Effector memory CD4-positive, alpha-beta T cell (primary cell): ENCODE measurements at places on chromosomes 3 and 15.

GRCh38 chr3:34073111-34073510 is 274.7 kb downstream of the PDCD6IP start:
- DNase-seq = no peak

DNA sequence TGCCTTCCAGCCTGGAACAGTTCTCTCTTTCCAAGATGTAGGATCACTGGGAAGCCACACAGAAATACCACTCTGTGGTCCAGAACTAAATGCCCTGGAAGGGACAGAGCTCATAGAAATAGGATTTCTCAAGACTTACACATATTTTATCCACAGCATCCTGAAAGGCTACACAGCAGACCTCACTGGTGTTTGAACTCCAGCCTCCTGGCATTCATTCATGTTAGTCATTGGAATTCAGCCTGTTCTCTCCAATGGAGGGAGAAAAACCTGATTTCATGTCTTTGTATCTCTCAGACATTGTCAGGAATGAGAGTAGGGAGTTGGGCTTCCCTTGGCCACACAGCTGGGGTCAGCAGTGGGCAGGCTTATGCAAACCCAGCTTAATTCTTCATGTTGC is 121.1 kb upstream of the PPP2R3A start:
- DNase-seq = no peak

DNA sequence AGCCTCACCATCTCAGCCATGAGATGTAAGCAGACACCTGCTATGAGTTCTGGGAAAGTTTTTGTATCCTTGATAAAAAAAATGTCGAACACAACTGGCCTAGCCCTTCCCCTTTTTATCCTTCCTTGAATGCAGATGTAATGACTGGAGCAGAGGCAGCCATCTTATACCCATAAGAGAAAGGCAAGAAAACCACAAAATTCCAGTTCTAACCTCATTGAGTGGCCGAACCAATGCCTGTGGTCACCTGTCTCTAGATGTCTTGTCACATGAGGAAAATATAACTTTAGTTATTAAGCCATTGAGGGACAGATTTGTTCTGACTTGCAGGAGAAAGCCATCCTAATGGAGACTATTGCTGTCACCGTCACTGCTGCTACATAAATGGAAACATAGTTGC is 80.4 kb upstream of the SLC6A6 start:
- no peak for DNase-seq

GRCh38 chr3:151201051-151201730 is 1.8 kb downstream of the GPR171 start:
- no peak for DNase-seq

DNA sequence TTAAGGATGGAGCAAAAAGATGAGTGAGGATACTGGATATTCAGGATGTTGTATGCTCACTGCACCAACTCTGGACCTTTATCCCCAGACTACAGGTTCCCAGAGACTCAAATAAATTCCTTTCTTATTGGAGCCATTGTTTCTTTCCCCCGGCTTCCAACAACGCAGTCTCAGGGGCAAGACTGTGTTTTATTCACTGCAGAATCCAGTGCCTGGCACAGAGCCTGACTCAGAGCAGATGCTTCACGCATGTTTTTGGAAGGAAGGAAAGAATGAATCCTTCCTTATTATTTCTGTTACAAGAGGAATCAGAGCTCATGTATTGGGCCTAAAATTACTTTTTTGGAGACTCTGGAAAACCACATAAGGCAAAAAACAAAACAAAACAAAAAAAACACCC is 96.0 kb upstream of the VGLL4 start:
- no peak for DNase-seq

- DNase-seq = no peak
Observed at GRCh38 chr3:136620436-136620835, 131.7 kb downstream of the STAG1 start.

- DNase-seq = no peak
Observed at GRCh38 chr3:11618904-11619303, 24.8 kb downstream of the VGLL4 start.

DNA sequence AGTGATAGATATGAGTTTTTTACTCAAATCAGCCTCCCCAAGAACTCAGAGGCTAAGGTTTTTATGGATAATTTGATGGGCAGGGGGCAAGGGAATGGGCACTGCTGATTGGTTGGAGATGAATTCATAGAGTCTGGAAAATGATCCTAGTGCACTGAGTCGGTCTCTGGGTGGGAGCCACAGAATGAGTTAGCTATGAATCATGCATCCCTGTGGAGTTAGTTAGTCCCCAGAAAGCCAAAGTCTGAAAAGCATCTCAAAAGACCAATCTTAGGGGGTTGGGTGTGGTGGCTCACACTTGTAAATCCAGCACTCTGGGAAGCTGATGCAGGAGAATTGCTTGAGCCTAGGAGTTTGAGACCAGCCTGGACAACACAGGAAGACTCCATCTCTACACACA is 516.1 kb downstream of the AGBL1 start:
- no peak for DNase-seq

DNA sequence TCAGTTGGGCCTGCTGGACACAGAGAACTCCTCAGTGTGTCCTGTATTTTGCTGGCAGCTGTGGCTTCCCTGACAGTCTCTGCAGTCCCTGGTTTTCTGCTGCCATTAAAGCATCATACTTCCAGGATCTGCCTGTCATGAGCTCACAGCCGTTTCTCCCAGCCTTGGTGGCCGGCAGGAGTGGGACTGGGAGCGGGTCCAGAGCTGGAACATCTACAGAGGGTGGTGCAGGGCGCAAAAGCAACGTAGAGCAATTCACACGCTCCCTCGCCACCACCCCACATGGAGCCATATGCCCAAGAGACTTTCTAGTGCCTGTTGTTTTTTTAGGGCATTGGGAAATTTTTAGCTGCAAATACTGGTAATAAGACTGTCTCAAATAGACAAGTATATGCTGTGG is 33.6 kb downstream of the ABTB1 start:
- no peak for DNase-seq

DNA sequence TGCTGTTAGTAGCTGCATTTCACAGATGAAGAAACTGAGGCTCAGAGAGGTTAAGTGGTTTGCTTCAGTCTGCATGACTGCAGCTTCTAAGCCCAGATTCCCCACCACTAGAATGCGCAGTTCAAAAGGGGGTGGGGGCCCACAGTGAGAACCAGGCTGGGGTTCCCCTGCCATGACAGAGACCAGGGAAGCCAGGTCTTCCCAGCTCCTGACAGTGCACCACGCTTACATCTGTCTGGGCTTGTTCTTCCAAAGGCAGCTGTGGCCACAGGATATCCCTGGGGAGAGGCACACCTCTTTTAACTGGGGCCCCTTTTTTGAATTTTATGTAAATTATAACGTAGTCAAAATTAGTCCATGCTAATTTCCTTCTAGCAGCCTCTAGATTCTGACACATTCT is 5.3 kb downstream of the PLEKHO2 start:
- no peak for DNase-seq

DNA sequence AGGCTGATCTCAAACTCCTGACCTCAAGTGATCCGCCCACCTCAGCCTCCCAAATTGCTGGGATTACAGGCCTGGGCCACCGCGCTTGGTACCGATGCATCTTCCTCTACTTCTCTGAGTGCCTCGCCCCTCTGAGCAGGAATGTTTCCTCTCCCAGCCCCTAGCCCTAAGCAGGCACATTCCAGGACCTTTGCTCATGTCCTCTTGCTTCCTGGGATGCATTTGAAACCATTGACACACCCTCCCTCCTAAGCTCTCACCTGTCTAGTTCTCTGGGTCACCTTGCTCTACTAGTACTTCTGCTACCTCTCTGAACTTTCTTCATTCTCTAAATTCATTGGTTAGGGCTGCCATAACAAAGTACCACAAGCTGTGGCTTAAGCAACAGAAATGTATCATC is 17.9 kb upstream of the UACA start:
- DNase-seq = no peak

DNA sequence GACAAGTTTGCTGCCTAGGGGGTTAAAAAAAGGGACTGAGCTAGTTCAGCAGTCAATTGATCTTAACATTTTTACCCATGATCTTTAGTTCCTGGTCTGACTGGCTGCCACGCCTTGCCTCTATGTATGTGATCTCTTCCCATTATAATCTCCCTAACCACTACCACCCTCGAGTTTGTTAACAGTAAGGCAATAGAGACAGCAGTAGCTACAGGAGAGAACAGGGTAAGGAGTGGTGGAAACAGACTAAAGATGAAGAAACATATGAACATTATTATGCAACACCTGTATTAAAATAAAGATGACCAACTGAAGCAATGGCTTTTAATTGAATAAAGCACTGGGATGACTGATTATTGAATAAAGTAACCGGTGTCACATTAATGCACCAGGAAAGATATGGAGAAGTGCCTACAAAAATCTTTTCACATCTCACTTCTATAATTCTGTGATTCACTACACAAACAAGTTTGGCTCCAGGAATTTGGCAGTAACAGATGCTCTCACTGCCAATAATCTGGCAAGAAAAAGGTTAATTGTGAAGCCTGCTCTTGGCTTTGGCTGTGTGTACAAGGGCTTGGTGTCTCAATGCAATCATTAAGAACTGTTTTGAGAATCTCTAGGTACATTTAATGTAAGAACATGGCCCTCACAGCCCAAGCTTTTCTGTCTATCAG is 95.7 kb downstream of the HHLA2 start:
- no peak for DNase-seq

DNA sequence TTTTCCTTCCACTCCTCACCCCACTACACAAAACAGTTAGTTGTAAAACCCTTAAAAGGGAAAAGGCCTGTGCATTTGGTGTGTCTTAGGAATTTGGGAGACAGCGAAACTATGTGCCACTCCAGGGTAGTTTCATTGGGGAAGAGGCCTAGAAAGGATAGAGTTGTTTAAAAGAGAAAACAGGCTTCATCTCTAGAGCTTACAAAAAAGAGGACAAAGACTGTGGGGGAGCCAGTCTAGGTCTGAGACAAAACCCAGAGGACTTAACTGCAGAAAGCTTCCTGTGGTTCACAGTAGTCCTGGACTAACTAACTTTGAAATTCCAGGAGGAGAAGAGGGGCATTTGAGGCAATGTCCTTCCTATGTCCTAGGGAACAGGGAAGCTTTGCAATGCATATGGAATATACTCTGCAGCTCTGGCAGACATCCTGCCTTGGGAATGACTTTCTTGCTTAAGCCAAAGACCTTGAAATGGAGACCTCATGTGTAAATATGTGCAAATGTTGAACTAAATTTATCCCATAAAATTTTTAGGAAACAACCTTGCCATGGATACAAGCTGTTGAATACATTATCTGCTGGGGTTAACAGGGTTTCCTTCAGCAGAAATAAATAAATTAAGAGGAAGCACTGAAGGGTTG is 159.4 kb downstream of the LSAMP start:
- DNase-seq = no peak

DNA sequence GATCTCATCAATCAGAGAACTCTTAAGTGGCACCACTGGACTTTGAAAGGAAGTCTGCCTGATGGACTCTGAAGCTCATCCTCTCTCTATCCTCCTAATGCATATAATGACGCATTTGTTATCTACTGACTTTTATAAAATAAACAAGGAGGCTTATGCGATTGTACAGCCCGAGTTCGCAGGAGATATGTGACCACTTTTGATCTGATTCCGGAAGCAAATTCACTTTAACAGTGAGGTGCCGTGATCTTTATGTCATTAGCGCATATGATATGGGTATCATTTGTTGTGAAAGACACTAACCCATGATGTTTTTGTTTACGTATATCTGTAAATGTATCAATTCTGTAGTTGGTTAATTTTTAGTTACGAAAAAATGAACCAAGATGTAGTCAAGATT is 427 bp upstream of the RNF111 start:
- no peak for DNase-seq

GRCh38 chr3:66366747-66367146 is 134.1 kb downstream of the LRIG1 start:
- no peak for DNase-seq

DNA sequence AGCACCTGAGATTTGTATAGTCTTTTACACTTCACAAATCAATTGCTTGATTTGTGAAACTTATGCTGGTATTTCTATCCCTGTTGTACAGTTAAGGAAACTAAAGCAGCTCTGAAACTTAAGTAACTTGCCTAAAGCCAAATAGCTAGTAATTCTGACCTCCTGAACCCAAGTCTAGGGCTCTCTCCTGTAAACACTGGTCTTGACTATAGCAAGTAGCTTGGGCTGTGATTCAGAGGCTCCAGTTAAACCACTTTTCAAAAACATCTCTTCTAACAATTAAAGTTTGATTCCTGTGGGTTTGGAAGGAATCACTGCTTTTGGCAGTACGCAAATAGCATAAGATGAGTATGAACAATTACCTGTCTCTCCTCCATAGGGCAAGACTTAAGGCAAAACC is 18.5 kb upstream of the CMTM8 start:
- DNase-seq = no peak

DNA sequence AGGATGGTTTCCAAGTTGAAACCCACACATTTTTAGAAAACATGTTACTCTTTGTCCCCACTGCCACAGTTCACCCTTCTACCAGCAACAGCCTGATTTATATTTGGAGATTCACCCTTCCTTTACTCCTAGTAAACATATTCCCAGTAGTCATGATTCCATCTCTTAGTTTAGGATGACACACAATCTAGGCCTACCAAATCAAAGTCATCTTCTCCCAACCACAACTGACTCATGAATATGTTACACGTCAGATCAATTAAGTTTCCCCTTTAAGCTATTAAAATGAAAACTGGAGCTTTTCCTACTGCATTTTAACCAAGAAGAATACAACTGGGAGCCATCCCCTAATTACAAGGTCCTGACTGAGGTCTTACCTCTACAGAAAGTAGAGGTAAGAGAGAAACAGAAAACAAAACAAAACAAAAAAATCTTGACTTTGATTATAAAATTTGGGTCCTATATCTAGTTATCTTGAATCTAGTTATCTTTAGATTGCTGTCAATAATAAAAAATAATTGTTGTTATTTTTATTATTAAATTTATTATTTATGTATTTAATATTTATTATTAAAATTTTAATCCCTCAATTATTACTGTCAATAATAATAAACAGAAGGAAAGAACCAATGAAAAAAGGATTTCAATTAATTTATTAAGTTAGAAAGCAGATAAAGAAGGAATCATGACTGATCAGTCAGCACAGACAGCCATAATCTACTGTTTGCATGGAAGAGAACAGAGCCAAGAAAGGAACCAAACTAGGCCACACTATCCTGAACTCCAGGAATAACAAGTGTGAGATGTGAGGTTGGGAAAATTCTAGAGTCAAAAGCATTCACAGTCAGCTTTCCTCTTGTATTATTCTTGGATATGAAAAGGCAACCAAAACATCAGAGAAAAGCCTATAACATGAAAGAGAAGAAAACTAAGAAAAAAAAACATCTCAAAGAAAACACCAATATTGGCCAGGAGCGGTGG is 12.5 kb downstream of the DPH6 start:
- no peak for DNase-seq

DNA sequence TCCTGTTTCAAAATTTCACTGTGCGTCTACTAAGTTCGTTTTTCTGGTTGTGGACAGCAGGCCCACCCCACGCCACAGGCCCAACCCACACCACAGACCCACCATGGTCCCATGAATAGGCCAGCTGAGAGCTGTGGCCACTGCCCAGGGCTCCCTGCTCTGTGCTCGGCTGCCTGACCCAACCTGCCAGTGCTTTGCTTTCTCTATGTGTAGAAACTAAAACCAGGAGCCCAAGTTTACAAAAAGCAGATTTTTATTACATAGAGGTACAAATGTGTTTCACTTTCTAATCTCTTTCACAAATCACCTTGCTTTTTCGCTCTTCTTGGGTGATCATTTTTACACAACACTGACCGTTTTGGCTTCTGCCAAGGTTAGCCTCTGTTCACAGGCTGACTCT is 69.1 kb downstream of the HERC2 start:
- DNase-seq = no peak
